Esophagus squamous epithelium (tissue), 5 donors: ENCODE measurements at places on chromosomes 16 and 17.

DNA sequence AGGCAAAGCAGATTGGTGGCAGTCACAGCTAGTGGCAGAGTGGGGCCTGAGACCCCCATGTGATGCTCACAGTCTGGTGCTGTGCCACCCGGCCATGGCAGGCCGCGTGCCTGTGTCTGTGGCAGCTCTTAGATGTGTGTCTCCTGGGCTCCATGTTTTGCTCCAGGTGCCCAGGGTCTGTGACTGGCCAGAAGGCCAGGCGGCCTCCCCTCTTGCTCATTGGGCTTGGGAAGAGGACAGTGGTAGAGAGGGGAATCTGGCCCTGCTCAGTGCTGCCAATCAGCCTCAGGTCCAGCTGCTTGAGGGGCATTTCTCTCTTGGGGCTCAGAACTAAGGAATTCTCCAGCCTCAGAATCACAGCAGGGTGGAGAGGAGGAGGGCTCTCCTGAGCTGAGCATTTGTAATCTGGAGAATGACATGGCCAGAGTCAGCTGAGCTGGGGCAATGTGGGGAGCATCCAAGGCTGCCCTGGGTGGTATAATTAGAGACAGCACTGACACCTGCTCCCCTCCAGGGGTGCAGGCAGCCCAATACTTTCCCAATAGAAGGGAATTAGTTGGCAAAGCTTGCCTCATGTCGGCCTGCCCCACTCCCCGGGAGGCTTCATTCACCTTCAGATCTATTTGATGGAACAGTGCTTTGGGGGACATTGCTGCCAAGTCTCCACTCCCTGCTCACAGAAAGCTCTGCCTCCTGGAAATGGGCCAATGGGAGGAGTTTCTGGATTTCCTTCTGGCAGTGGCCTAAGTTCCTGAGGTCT lies 2.7 kb upstream of the LASP1NB start:
- DNase-seq = no peak

GRCh38 chr16:81956213-81956948 lies 54.9 kb downstream of the SDR42E1 start:
- no peak for DNase-seq

DNA sequence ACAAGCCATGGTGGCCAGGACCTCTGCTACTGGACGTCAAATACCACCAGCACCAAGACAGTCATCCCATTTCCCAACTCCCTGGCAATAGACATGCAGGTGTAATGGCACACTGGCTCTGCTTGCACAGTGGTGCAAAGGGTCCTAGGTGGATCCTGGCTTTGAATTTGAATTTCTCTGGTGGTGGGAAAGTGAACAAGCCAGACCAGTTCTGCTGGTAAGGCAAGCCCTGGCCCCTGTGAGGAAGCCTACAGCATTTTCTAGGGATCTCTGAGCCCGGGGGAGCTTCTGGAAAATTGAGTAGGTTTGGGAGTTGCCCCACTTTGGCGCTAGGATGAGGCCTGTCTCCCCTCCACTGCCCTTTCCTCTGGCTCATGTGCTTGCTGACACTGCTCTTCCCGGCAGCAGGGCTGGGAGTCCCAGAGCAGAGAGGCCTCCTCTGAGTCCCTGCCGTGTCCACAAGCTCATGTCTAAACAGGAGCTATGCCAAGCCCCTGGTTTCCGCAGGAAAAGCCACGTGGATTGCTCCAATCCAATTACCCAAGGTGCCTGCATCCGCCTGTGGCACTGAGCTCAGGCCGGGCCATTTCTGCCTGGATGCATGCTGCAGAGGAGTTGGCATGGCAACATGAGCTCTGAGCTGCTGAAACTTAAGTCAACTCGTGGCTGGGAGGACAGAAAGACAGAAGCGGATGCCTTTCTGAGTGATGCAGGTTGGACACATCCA lies 67.0 kb downstream of the PRMT7 start:
- DNase-seq = no peak

DNA sequence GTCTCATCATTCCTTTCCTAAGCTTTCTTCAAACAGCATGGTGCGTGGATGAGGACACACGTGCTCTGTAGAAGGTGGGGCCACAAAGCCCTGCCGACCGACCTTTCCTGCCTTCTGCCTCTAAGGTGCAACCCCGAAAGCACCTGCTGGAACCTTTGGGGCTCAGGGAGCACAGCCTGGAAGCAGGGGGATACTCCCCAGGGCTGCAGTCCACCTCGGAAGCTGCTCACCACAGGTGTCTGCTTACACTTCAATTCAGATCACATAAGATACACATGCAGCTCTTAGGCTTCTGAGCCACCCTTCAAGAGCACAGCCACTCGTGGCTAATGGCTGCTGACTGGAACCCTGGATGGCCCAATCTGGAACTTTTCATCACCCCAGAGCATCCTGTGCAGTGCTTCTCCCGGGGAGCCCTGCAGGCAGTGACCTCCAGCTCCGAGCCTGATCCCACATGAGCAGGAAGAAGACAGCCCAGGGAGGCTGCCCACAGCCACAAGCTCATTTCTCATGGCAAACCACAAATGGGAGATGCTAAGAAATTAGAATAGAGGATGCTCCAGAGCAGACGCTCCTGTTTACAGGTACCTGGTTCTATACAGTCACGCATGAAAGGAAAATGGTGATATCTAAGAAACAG lies 162.3 kb upstream of the FOXF1 start:
- no peak for DNase-seq

GRCh38 chr17:43892647-43892952 lies 14.7 kb downstream of the MPP2 start:
- no peak for DNase-seq

GRCh38 chr17:79454826-79455225 lies 156.0 kb downstream of the RBFOX3 start:
- no peak for DNase-seq

DNA sequence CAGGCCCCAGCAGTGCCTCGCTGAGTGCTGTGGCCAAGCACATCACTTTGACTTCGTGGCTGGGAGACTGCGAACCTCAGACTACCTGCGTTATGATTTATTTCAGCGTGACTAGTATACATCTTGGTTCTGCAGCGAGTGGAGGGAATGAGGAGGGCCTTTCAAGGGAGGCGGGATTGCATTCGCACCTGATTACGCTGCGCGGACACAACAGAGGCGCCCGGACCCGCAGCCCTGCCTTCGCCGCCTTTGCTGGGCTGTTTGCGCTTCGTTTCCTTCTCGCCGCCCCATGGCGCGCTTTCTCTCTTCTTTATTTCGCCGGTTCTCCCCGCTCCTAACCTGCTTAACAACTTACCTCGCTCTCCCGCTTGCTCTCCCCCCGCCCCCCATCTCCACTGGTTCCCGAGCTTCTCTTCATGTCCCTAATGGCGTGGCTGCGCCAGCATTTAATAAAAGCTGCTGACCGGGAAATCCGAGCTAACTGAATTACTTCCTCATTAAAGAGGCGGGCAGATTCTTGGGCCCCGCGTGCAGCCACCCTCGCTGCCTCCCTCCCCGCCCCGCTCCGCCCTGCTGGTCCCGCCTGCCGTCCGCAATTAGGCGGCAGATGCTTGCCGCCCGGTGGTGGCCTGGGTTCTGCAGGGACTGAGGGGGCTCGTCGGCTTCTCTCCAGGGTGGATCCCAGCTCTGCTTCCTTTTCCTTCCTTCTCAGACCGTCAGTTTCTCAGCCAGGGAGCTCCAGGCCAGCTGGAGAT lies 257.6 kb upstream of the SDK2 start:
- no peak for DNase-seq

- DNase-seq = no peak
Observed at GRCh38 chr17:41906465-41907184, 12.1 kb downstream of the ACLY start.

GRCh38 chr16:87218281-87219055 lies 98.7 kb downstream of the C16orf95 start:
- no peak for DNase-seq

DNA sequence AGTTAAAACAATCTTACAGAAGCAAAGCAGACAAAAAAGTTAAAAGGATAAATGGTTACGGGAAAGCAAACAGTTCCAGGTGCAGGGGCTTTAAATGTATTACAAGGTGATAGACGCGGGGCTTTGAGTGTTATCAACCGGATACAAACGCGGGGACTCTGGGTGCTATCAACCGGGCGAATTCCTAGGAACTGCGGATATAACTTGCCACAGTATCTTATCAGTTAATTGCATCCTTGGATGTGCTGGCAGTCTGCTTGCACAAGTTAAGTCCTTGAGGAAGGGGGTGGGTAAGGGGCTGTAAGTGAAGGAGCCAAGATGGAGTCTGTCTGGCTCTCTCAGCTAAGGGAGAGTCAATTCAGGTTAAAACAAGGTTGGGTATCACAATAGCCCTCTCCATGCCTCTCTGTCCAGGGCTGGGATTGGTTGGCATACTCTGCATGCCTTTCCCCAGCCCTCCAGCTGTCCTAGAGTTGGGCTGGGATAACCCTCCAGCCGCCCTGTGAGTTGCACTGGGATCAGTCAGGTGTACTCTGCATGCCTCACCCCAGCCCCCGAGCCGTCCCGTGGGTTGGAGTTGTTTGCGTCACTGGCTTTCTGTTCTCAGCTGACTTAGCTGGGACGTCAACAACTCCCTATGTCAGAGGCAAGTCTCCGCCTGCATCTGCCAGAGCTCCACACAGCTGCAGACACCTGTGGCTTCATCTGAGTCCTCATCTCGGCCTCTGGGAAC lies 40.9 kb downstream of the TMEM235 start:
- no peak for DNase-seq

DNA sequence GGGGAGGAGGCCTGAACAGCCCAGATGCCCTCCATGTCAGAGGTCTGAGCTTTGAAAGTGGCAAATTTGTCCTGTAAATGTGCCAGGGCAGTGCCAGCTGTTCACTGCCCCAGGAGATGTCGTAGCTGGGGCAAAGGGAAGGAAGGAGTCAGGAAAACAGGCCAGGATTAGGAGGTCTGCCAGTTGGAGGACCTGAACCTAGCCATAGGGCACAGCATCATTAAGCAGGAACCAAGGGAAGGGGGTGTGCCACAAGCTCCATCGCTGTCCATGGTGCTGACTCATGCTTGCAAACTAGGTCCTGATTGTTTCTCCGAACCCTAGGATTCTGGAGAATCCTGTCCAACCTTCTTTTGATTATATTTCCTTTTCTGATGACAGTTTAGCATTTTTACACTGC lies 124.2 kb downstream of the TMEM132E start:
- no peak for DNase-seq

GRCh38 chr16:67162506-67163163 lies 1.9 kb upstream of the HSF4 start:
- no peak for DNase-seq

GRCh38 chr17:62597920-62598319 lies 29.6 kb upstream of the MRC2 start:
- no peak for DNase-seq

DNA sequence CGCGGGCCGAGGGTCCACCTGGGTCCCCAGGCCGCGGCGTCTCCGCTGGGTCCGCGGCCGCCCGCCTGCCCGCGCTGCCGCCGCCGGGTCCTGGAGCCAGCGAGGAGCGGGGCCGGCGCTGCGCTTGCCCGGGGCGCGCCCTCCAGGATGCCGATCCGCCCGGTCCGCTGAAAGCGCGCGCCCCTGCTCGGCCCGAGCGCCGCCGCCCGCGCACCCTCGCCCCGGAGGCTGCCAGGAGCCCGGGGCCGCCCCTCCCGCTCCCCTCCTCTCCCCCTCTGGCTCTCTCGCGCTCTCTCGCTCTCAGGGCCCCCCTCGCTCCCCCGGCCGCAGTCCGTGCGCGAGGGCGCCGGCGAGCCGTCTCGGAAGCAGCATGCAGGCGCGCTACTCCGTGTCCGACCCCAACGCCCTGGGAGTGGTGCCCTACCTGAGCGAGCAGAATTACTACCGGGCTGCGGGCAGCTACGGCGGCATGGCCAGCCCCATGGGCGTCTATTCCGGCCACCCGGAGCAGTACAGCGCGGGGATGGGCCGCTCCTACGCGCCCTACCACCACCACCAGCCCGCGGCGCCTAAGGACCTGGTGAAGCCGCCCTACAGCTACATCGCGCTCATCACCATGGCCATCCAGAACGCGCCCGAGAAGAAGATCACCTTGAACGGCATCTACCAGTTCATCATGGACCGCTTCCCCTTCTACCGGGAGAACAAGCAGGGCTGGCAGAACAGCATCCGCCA lies 504 bp downstream of the FOXC2 start:
- DNase-seq = no peak

GRCh38 chr17:46982577-46982976 lies 3.5 kb upstream of the RPRML start:
- no peak for DNase-seq

- no peak for DNase-seq
Observed at GRCh38 chr16:81280393-81280792, 34.4 kb upstream of the GAN start.

- DNase-seq = no peak
Observed at GRCh38 chr16:23434380-23434779, 18.6 kb downstream of the COG7 start.
